ENCODE measurements at places on chromosomes 1 and 21.

GRCh38 chr1:56295949-56296929 lies 283.1 kb downstream of the PLPP3 start:
- no peak for DNase-seq

- peak; percentile 68 for DNase-seq
Observed at GRCh38 chr1:204888294-204888693, 17.6 kb downstream of the NFASC start.

DNA sequence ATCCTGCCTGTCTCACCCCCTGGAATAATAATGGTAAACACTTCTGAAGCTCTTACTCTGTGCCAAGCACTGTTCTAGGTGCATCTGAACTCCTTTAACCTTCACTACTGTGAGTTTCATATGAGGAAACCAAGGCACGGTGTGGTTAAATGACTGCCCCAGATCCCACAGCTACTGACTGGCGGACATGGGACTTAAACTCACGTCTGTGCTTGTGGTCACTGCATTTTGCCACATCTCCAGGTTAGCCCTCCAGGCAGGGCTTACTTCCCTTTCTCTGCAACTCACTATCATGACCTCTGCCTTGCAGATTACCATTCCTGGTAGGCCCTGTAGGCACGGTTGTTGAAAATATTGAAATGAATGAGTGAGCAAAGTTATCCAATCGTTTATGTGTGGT lies 83.4 kb downstream of the ADSS2 start:
- no peak for DNase-seq

GRCh38 chr1:159088050-159088449 lies 11.5 kb upstream of the AIM2 start:
- peak; percentile 92 for DNase-seq

- no peak for DNase-seq
Observed at GRCh38 chr1:2628191-2628932, 4.5 kb downstream of the MMEL1 start.

- DNase-seq = no peak
Observed at GRCh38 chr1:109794319-109795132, 30.8 kb upstream of the EPS8L3 start.

- peak; percentile 46 for DNase-seq
Observed at GRCh38 chr1:221841251-221841982, 99.5 kb upstream of the DUSP10 start.

DNA sequence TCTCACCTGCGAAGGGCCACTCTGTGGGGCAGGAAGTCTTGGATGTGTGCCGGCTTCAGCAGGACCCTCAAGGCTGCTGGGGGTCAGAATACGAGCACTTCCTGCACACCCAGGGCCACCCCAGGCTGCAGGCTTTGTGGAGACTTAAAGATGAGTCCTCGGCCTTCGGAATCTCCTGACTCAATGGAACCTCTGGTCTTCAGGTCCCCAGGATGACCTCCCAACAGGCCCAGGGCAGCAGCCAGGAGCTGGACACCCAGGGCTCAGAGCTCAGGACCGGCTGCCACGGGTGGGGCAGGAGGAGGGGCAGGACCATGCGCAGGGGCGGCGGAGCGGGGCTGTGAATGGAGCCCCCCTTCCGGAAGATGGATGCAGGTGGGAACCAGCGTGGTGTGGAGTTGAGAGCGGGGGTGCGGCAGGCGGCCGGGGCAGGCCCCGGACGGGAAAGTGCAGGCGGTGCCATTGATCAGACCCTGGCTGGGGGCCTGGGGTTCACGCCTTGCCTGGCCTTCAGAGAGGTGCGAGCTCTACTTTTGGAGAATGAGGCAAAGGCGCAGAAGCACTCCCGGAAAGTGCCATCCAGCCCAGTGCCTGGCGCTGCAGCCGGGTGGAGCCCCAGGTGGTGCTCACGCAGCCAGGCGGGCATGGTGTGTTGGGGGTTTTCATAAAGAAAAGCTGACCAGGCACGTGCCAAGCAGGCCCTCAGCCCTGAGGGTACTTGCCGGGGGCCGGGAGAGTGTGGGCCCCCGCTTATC lies 10.4 kb downstream of the COL18A1 start:
- DNase-seq = no peak

- peak; percentile 85 for DNase-seq
Observed at GRCh38 chr1:33455539-33456501, 16.6 kb upstream of the ZSCAN20 start.

DNA sequence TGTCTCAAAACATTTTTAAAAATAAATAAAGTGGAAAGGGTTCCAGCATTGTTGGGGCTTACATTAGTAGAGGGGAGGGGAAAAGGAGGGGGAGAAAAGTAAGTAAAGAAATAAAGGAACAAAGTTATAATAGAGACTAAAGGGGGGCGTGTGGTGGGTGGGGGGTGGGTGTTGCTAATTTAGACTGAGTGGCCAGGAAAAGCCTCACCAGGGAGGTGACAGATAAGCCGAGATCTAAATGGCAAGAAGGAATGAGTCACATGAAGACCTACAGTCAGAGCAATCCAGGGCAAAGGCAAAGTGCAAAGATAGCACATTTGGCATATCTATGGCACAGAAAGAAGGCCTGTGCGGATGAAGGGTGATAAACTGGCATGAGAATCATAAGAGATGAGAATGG lies 7.5 kb downstream of the MPL start:
- no peak for DNase-seq

DNA sequence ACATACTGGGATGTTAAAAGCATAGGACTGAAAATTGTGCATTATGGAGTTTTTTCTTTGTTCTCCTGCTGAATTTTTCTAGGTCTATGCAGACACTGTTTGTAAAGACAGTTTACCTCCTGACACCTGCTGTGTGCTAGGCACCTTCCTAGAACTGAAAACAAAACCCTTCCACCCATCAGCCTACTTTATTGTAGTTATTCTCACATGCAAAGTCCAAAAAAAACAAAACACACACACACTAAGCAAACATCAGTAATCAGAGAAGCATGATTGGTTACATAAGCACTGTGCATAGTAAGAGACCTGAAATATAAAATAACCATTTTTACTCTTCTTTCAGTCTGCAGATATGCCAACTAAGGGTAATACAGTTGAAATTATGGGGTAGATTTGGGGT lies 195.1 kb downstream of the CRB1 start:
- no peak for DNase-seq

DNA sequence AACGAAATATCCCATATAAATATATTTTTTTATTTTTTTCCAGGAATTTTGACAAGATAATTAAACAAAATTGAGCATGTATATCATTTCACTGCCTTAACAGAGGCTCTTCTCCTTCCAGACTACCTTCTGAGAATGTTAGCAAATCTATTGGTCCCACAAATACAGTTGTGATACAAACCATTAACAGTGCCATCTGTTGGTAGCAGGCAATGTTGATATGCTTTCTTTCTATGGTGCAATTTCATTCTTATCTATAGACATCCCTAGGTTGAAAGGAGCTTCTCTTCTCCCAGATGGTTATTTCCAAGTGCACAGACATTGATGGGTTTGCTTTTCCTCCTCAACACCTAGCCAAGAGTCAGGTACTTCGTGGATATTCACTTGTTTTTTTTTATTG lies 303.6 kb downstream of the USH2A start:
- DNase-seq = peak; percentile 34

- DNase-seq = no peak
Observed at GRCh38 chr21:34135330-34135729, 62.0 kb downstream of the MRPS6 start.

GRCh38 chr1:62727656-62728407 lies 39.6 kb upstream of the DOCK7 start:
- DNase-seq = peak; percentile 28

GRCh38 chr1:11134251-11134897 lies 34.7 kb upstream of the EXOSC10 start:
- DNase-seq = peak; percentile 33

DNA sequence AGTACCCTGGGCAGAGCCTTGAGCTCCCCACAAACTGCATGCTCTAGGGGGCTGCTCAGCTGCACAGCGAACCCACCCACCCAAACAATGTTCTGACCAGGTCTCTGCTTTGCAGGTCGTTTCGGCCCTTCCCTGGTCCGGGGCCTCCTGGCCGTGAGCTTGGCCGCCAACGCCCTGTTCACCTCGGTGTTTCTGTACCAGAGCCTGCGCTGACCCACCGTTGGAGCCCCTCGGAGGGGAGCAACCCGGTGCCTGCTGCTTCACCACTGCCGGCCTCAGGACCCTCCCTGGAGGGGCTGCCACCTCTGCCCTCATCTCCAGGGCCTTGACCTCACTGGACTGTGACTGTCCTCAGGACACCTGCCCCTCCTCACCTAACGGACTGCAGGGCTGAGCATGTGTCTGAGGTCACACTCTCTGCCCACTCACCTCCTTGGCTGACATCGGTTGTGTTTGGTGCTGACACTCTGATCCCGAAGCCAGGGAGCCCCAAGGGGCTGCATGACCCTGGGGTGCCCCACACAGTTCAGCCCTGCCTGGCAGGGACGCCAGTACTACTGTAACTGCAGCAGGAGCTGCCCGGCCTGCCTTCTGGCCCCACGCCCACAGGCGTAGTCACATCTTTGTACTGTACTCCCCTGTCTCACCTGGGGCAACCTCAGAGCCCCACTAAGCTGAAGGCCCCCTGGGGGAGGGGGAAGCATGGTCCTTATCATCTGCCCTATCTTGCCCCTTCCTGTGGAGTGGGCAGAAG lies 24.3 kb downstream of the TMEM201 start:
- no peak for DNase-seq

DNA sequence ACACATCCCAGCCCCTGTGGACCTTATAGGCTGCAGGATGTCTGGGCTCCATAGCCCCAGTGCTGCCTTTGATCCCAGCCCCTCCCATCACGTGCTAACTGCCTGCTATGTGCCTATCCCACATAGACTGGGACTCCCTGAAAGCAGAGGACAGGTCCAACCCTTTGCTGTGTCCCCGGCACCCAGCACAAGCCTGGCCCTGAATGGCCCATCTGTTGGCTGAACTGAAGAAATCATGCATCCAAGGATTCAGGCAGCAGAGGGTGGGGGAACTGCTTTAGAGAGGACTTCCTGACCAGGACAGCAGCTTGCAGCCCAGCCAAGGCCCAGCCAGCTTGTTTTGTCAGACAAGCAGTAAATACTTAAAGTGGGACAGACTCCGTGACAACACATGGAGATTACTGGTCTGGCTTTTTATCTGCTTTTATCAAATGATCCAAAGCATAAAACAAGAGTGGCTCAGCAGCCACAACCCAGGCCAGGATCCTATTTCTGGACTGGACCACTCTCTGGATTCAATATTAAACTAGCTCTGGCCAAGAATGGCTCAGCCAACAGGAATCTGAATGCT lies 69.3 kb downstream of the GLIS1 start:
- DNase-seq = peak; percentile 37
